Thymus (tissue), 14 donors: ENCODE measurements at places on chromosomes 4 and X.
A peak's percentile ranks its signal among the peaks of the same experiment; 100 is the strongest.

- H3K36me3 ChIP-seq: no peaks in the 10 kb centered on the region
- no peak overlapping the region for H3K27ac ChIP-seq
- H3K4me3 ChIP-seq: no peak overlapping the region
These were observed 24.4 kb upstream of the GBA3 start for GRCh38 chr4:22668301-22668700.

DNA sequence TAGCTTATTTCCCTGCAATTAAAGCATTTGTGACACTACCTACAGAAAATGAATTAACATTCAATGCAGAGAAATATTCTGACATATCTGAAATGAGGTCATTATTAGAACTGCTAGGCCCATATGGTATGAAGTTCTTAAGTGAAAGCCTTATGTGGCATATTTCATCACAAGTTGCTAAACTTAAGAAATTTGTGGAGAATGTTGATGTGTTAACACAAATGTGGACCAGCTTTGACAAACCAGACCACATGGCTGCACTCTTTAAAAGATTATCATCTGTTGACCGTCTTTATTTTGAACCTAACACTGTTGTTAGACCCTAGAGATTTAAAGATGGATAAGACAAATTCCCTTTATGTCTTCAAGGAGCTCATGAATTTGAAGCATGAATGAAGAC lies 1024.1 kb downstream of the RPA4 start:
- no peak overlapping the region for H3K4me3 ChIP-seq
- no peaks in the 10 kb centered on the region for H3K4me1 ChIP-seq
- no peaks in the 10 kb centered on the region for H3K27me3 ChIP-seq
- no peak overlapping the region for H3K27ac ChIP-seq

DNA sequence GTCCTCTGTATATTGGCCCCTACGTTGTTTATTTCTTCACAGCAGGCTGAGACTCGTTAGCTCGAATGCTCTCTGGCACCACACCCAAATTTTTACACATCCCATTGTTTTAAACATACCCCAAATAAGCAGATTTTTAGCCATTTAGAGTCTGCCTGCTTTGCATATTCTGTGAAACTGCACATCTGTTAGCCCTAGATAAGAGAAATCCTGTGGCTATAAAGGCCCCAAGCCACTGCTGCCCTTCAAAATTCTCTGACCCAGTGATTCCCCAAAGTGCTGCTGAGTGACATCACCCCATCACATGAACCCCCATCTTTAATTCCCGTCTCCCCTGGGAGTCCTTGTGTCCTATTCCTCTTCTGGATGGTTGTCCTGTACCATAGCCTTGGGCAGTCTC lies 20.8 kb downstream of the TEX13C start:
- no peak for DNase-seq
- no peaks in the 10 kb centered on the region for H3K36me3 ChIP-seq

DNA sequence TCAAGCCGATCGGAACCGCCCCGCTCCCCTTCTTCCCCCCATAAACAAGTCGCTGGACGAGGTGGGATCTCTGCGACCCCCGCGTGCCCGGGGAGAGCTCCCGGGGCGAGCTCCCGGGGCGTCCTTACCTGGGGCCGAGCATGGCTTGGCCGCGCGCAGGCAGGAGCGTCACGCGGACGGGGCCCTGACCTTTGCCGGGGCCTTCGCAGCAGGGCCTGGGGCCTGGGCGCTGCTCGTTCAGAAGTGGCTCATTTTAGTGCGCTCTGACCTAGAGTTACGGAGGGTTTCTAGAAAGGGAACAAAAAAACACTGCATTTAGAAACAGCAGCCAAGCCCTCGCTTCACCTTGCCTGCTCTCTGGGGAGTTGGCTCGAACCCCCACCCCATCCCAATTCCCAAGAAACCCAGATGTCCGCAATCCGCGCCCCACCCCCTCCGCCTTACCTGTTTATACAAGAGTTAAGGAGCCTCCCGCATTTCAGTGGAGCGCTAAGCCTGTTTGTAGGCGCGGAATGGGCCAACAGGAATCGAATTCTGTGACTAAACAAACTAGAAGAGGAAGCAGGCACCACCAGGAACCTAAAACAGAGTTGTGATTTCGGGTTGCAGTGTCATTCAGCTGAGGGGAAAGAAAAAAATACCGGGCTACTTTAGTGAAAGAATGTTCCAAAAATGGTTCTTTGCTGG lies 814 bp upstream of the RBM47 start:
- peak overlapping the region; percentile 48 for H3K4me3 ChIP-seq
- H3K27ac ChIP-seq: peak overlapping the region; percentile 75
- peaks cover 42% of the 10 kb centered on the region for H3K27me3 ChIP-seq
- peaks cover 6% of the 10 kb centered on the region for H3K4me1 ChIP-seq
- no peak for DNase-seq

GRCh38 chrX:110118530-110118929 lies 115.6 kb downstream of the TMEM164 start:
- no peaks in the 10 kb centered on the region for H3K27me3 ChIP-seq
- DNase-seq: no peak
- H3K4me1 ChIP-seq: no peaks in the 10 kb centered on the region
- no peaks in the 10 kb centered on the region for H3K36me3 ChIP-seq
- H3K27ac ChIP-seq: no peak overlapping the region

GRCh38 chrX:13647709-13648212 lies 5.2 kb upstream of the TCEANC start:
- no peaks in the 10 kb centered on the region for H3K27me3 ChIP-seq
- H3K36me3 ChIP-seq: no peaks in the 10 kb centered on the region
- no peak overlapping the region for H3K4me3 ChIP-seq
- no peaks in the 10 kb centered on the region for H3K4me1 ChIP-seq
- H3K27ac ChIP-seq: peak overlapping the region; percentile 52
- DNase-seq: no peak

GRCh38 chr4:92279296-92279695 lies 24.5 kb upstream of the GRID2 start:
- H3K27ac ChIP-seq: no peak overlapping the region
- no peaks in the 10 kb centered on the region for H3K36me3 ChIP-seq

DNA sequence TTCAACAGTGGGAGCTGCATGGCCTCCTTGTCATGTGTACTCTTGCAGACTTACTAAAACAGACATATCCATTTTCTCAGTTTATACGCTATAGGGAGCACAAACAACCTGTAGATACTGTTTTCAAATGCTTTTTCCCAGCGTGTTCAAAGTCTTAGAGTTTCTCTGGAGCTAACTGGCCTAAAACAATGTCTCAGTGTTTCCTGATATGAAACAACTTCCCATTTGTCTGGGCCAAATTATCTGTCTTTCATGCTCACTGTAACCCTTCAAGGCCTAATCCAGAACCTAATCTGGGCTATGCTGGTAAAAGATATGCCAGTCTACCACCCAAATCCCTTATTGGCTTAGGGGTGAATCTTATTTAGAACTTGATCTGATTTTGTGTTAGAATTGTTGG lies 38.8 kb downstream of the RAB40A start:
- H3K27ac ChIP-seq: no peak overlapping the region
- DNase-seq: no peak
- no peaks in the 10 kb centered on the region for H3K27me3 ChIP-seq
- no peaks in the 10 kb centered on the region for H3K4me1 ChIP-seq
- no peak overlapping the region for H3K4me3 ChIP-seq

GRCh38 chrX:50386520-50386919 lies 84.1 kb downstream of the DGKK start:
- H3K27me3 ChIP-seq: no peaks in the 10 kb centered on the region
- no peak overlapping the region for H3K4me3 ChIP-seq
- H3K4me1 ChIP-seq: no peaks in the 10 kb centered on the region
- no peak overlapping the region for H3K27ac ChIP-seq
- no peak for DNase-seq
- H3K36me3 ChIP-seq: no peaks in the 10 kb centered on the region

DNA sequence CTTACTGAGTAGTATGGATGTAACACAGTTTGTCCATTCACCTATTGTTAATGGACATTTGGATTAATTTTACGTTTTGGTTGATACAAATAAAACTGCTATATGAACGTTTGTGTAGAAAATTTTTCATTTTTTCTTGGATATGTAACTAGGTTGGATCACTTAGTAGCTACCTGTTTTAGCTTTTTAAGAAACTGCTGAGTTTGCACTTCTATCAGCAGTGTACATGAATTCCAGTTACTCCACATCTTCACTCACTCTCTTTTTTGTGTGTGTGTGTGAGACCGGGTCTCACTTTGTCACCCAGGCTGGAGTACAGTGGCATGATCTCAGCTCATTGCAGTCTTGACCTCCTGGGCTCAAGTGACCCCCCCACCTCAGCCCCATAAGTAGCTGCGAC lies 15.4 kb downstream of the LARP1B start:
- no peak for DNase-seq
- H3K36me3 ChIP-seq: peaks cover 7% of the 10 kb centered on the region
- no peak overlapping the region for H3K27ac ChIP-seq

GRCh38 chr4:8394806-8395205 lies 45.7 kb downstream of the ACOX3 start:
- no peak overlapping the region for H3K27ac ChIP-seq
- DNase-seq: no peak
- H3K4me1 ChIP-seq: no peaks in the 10 kb centered on the region
- H3K27me3 ChIP-seq: no peaks in the 10 kb centered on the region

DNA sequence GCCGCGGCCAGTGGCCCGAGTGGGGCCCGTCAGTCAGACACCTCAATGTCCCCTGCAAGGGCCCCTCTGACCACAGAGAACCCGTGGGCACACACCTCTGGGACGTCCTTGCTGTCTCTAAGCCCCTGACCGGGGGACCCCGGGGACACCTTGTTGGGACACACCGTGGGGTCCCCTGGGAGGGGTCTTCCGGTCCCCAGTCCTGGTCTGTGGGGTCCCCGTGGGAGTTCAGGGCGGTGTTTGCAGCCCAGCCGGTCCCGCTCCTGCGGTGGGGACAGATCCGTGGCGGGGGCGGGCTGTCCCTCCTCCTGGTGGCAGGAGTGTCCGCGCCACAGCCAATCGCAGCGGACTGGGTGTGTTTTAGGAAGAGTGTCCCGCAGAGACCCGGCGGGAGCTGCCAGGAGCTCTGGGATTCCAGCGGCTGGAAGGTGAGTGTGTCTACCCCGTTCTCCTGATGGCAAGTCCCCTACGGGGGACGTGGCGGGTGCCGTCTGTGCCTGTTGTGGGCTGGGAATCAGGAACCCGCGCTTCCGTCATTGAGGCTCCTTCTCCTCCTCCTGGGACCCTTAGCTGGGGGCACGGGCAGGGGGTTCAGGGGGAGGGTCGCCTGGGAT lies 5.1 kb upstream of the PLCXD1 start:
- H3K36me3 ChIP-seq: no peaks in the 10 kb centered on the region
- peaks cover 20% of the 10 kb centered on the region for H3K4me1 ChIP-seq
- H3K27me3 ChIP-seq: peaks cover 24% of the 10 kb centered on the region
- H3K4me3 ChIP-seq: peak overlapping the region; percentile 44

DNA sequence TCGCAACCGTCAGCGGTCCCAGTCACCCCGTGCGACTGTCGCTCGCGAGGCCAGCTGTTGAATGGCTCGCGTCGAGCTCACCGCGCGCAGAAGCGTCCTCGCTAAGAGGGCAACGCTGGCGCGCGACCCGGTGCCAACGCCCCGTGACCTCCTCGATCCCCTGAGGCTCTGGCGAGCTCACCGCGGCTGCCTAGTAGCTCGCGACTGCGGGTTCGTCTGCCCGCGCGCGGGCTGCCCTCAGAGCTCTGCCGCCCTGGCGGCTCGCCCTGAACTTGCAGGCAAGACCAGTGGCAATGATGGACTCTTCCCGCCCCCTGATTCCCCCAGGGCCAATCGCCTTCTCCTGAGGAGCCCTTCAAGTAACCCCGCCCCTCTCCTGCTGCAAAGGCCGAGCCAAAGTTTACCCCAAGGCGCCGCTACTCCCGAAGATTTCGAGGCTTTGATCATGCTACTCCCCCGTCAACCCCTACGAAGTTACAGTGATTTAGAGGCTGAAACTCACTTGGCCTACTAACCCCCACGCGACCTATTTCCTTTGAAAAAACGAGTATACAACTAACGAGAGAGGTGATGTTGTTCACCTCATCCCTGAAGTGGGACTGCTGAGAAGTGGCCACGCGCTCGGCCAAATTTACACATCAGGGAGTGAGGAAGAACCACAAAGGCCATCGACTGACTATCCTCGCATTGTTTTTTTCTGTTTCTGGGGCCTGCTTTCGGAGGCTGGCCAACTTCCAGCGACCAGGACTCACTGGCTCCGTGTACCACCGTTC lies 37.5 kb downstream of the PGRMC1 start:
- DNase-seq: no peak
- H3K4me3 ChIP-seq: no peak overlapping the region
- H3K4me1 ChIP-seq: no peaks in the 10 kb centered on the region
- no peak overlapping the region for H3K27ac ChIP-seq
- H3K36me3 ChIP-seq: no peaks in the 10 kb centered on the region
- H3K27me3 ChIP-seq: peaks cover 32% of the 10 kb centered on the region

DNA sequence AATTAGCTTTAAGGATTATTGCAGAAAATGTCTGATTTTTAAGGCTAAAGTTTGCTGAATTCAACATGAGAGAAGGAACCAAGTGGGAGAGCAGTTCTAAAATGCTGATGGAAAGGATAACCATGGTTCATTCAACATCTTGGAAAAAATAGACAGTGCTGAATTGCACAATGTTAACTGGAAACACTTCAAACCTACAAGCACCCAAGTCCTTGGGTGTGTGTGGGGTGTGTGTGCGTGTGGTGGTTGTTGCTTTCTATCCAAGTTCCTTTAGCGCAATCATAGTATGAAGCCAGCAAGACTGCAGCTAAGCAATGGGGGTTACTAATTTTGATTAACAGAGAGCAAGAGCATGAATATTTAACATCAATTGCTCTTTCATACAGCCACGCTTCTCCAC lies 29.3 kb upstream of the SCOC start:
- no peaks in the 10 kb centered on the region for H3K36me3 ChIP-seq
- DNase-seq: no peak

GRCh38 chr4:102411408-102411807 lies 66.1 kb upstream of the SLC39A8 start:
- H3K36me3 ChIP-seq: no peaks in the 10 kb centered on the region
- no peak for DNase-seq
- no peaks in the 10 kb centered on the region for H3K27me3 ChIP-seq
- H3K27ac ChIP-seq: no peak overlapping the region
- no peak overlapping the region for H3K4me3 ChIP-seq
